ENCODE measurements at places on chromosomes 3 and 15. TPM values are rescaled to one million over a fixed set of nuclear protein-coding genes. Genes with fewer than 3 reads are reported as not detected.

DNA sequence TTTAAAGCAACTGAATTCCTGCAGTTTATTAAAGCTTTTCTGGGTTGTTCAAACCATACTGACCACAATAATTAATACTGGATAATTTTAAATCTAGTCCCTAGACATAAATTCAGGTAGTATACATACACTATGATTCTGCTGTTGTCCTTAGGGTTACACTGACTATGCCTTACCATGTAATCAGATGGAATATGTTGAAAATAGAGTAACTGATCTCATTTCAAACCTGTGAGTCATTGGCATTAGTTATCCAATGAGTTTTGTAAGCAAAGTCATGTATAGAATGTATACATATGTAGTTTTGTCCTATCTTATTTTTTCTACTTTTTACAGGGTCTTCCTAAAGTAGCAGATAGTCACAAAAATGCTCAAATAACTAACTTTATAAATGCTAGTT, 517.1 kb upstream of the CCDC54 start:
- no peak overlapping the region for H3K27ac ChIP-seq
- DNase-seq = no peak
- no peak overlapping the region for H3K4me3 ChIP-seq
- H3K36me3 ChIP-seq = no peaks in the 10 kb centered on the region
- no peaks in the 10 kb centered on the region for H3K27me3 ChIP-seq
- no peaks in the 10 kb centered on the region for H3K4me1 ChIP-seq

DNA sequence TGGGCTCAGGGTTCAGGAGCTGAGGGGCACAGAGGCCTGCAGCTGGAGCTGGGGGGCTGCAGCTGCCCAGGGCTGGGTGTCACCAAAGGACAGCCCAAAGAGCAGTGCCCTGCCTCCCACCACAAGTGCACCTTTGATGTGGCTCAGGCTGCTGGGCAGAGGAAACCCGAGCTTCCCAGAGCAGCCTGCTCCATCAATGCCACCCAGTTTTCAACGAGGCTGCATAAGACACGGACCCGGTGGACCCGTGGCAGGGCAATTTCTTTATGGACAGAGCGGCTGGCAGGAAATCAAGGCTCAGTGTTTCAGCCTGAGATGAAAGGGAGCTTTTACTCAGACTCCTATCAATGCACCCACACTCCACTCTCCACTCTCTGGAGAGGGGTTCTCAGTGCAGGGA, 18.7 kb downstream of the SEMA5B start:
- H3K36me3 ChIP-seq = no peaks in the 10 kb centered on the region
- no peak for DNase-seq
- H3K4me3 ChIP-seq = no peak overlapping the region
- H3K4me1 ChIP-seq = no peaks in the 10 kb centered on the region
- no peak overlapping the region for H3K27ac ChIP-seq

GRCh38 chr3:112297714-112298113, 3.7 kb upstream of the SLC9C1 start:
- no peaks in the 10 kb centered on the region for H3K4me1 ChIP-seq
- H3K27ac ChIP-seq = no peak overlapping the region
- DNase-seq = no peak
- no peaks in the 10 kb centered on the region for H3K27me3 ChIP-seq

GRCh38 chr3:133944641-133945380, 49.1 kb upstream of the RAB6B start:
- H3K27me3 ChIP-seq = no peaks in the 10 kb centered on the region
- no peaks in the 10 kb centered on the region for H3K36me3 ChIP-seq
- no peak for DNase-seq
- no peak overlapping the region for H3K27ac ChIP-seq
- H3K4me1 ChIP-seq = no peaks in the 10 kb centered on the region

DNA sequence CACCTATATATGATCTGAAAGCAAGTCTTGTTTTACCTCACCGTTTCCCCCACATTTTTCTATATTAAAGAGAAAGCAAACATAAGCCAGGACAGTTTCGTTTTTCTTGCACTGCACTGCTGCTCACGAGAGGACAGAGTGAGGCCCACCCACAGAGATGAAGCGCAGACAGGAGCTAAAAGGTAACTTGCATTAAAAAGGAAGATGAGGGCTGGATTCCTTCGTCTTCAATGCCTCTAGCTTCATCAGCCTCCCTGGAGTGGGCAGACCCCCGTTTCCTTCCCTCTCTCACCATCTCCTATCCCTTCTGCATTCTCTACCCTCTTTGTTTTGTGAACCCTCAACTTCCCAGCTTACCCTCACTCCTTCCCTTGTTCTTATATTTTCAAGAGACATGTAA, 18.9 kb downstream of the SUMF1 start:
- H3K27me3 ChIP-seq = no peaks in the 10 kb centered on the region
- no peak overlapping the region for H3K4me3 ChIP-seq
- H3K36me3 ChIP-seq = no peaks in the 10 kb centered on the region
- no peaks in the 10 kb centered on the region for H3K4me1 ChIP-seq

DNA sequence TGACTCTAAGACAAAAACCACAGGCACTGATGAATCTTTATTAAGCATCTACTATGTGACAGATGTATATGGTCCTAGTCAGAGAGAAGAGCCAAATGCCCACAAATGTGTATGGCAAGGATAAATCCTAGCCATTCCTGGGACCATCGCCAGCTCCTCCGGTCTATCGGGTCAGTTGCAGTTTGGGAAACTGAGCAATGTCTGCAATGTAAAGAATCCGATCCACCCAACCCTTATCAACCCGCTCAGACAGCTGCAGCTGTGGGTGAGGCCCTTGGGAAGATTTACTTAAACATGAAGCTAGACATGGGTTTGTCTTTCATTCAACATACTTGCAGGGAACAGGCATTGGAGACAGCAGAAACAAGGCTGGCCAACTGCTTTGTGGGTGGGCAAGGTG, 40.5 kb upstream of the CDV3 start:
- H3K27ac ChIP-seq = no peak overlapping the region
- H3K36me3 ChIP-seq = no peaks in the 10 kb centered on the region
- DNase-seq = no peak
- no peak overlapping the region for H3K4me3 ChIP-seq

C3orf20 gene
- polyA plus RNA-seq = 0.02 TPM

CCR8 gene
- not detected for polyA plus RNA-seq

COL6A6 gene
- polyA plus RNA-seq = 0.12 TPM

VEPH1 gene
- 12.2 TPM for polyA plus RNA-seq
